ENCODE measurements at places on chromosomes 2 and 18. TPM values are rescaled to one million over a fixed set of nuclear protein-coding genes. Genes with fewer than 3 reads are reported as not detected.
A peak's percentile ranks its signal among the peaks of the same experiment; 100 is the strongest.

DNA sequence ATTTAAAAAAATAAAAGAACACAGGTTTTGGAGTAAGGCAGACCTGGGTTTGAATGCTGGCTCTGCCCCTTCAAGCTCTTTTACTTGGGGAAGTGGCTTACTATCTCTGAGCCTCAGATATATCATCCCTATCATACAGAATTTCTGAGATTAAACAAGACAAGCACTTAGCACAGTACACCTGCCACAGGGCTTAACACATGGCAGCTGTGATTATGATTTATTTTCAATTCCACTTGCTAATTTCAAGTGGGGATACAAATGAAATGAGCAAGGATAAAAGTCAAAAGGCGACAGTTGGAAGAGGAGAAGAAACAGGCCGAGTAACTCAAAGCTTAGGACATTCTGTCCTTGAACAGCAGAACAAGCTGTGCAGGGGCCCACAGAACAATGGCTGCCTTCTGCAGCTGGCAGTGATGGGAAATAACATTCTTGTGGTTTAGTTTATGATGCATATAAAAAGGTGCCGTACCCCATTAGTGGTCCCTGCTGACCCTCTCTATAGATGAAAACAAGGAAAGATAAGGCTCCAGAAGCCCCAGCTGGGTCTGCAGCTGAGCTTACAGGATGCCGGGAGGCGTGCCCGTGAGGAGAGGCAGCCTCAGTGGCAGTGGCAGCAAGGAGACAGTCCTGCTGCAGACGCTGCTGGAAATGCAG lies 45.3 kb downstream of the KIF3C start:
- no peak for DNase-seq

GRCh38 chr2:110732422-110733413 lies at the start of gene ACOXL:
Gene ACOXL (plus strand): TSS chr2:110732573. CDS start chr2:110768390, 35,817 bp downstream.
- no peak for DNase-seq

Gene COL4A3
- not detected for total RNA-seq

DNA sequence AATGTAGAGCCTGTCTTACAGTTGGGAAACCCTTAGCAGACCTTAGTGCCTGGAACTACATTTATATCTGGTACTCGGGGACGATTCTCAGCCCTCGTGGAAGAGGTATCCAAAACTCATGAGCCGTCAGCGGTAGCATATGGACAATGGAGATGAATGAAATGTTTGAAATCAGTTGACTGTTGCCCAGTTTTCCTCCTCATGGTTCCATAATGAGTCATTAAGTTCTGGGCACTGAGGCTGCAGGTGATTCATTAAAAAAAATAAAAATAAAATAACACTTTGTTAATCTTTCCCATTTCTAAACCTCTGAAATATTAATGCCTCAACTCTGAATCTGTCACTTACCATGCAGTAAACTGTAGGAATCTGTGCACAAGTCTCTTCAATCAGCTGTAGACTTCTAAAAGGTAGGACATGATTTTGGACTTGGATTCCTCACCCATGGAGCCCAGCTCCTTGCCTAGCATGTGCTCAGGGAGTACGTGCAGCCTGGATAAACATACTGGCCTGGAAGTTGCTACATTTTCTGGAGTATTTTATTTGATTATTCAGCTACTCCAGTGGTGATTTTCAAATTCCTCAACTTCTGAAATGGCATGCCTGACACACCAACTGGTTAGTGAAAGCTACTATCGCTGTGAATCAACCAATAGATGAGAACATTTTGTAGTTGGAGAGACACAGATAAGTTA lies 979.2 kb downstream of the CNTNAP5 start:
- no peak for DNase-seq

DNA sequence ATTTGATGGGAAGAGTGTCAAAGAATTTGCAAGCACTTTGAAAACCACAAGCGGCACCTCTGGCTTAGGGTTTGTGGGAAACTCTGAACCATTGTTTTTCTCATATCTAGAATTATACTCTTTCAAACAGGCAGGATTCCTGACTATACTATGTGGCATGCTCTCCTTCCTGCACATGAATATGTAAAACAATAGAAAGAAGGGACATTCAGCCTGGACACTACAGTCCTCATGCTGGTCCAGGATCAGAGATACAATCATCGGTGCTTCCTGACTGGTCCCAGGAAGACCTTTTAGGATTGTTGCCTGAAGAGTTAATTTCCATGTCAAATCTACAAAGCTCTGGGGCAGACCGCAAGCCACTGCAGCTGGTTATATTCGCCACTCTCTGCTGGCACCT lies 55.7 kb upstream of the RASGRP3 start:
- DNase-seq: peak; percentile 41

GRCh38 chr2:113132414-113133021 lies 5.1 kb downstream of the IL1RN start:
- DNase-seq: no peak

DNA sequence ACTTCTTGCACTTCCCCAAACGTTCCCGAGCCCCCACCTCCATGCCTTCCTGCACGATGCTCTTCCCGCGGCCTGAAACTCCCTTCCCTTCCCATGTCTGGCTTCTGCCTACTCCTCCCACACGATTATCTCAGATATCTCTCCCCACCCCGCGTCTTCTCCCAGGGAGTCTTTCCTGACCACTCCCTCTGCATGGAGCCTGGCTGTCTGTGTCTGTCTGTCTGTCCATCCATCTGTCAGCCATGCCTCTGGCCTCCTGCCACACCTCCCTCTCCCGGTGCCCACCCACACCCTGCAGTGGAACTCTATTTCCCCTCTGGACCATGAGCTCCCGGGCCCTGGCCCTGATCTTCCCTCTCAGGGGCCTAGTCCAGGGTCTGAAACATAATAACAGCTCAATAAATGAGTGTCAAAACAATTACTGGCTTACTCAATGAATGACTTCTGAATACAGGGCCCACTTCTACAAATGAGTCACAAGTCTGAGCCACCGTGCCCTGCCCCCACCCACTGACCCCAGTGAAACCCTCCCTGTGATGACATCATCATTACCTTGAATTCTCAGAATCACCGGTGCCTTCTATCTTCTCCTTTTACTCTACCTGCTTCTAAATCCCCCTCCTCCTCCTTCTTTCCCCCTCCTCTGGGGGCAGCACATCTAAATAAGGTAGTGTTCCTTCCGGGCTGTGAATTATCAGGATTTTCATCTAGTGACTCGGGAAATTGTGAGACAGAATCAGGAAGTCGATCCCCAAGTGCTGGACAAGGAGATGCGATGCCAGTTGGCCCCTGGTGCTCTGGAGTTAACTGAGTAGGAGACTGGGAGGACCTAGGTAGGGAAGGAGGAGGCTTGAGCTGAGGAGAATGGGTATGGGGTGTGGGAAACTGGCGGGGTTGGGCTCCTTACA lies 46.1 kb upstream of the PLB1 start:
- peak; percentile 46 for DNase-seq

Gene GPR35
- total RNA-seq: 0.28 TPM

Data from IMR-90 (cell line).